Hindlimb muscle (tissue), 1 donor: ENCODE measurements at places on chromosomes 12 and 14. TPM values are rescaled to one million over a fixed set of nuclear protein-coding genes. Genes with fewer than 3 reads are reported as not detected.

GRCh38 chr12:40752011-40752410, 59.8 kb downstream of the CNTN1 start:
- DNase-seq: no peak

DNA sequence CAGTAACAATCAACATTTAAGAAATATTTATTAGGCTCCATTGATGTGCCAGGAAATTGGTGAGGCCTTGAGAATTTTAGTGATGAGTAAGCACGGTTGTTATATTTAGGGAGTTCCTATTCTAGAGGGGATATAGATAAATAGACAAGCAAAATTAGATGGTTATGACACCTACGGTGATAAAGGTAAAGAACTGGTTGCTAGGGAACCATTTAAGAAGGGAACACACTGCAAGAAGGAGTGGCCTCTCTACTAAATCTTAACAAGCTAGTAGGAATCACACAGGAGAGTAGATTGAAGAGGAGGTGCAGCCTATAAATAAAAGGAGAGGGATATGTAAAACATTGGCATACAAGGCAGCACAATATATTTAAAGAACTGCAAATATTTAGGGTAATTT, 155.2 kb downstream of the LRIG3 start:
- no peak for DNase-seq

- no peak for DNase-seq
Observed at GRCh38 chr12:131115766-131116467, 162.2 kb downstream of the ADGRD1 start.

DNA sequence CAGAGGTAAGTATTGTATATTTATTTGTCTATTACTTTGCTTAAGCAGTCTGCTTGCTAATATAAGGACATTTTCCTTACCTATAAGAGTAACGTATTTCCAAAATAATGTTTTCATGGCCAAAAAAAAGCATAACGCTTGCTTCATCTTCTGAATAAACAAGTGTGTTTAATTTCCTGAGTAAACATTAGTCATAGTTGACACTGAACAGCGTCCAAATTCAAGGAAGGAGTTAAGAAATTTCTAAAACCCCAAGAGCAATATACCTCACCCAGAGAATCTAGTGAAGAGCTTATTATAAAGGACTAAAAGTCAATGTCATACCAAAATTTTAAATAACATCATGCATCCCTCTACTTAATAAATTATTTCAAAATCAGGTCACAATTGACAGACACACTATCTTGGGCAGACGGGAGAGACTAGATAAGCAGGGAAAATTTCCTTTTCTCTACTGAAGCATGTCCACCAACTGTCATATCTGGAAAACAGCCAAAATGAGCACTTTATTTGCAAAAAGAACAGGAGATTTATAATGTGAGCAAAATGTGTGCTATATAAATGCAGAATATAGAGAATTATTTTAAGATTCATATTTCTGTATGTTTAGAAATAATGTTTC, 25.1 kb downstream of the ANKS1B start:
- DNase-seq: no peak

- DNase-seq: no peak
Observed at GRCh38 chr14:35821564-35822411, 4.3 kb upstream of the BRMS1L start.

GRCh38 chr12:100504804-100505203, 31.1 kb downstream of the NR1H4 start:
- DNase-seq: no peak

DNA sequence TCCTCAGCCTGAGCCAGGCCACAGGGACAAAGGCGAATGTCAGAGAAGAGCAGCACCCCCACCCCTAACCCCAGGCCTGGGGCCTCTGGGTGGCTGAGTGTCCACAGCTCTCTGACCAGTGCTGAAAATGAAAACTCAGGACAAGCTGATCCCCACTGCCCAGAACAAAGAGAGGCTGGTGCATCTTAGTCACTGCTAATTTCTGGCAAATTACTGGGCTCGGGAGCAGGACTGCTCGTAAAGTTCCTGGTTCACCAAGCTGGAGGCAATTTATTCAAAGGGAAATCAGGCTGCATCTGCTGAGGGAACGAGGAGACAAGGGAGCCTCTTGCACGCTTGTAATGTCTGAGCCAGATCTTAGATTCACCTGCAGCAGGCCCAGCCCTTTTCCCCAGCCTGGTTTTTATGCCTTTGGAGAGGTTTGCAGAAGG, 43.2 kb downstream of the CALM1 start:
- DNase-seq: no peak

DNA sequence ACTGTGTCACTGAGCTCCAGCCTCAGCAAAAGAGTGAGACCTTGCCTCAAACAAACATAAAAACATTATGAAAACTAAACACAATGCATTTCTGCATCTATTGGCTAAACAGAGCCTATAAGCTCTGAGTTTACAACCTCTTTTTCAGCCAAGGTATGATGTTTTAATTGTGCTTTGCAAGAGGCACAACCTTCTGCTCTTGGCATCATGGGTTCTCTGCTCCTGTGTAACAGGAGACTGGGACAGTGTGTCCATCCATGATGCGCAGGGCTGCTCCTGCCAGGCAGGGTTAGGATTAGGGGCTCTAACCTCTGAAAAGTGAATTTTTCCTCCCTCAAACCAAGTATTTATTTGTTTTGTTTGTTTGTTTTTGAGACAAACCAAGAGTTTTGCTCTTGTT, 5.0 kb upstream of the NFKBIA start:
- DNase-seq: no peak

DNA sequence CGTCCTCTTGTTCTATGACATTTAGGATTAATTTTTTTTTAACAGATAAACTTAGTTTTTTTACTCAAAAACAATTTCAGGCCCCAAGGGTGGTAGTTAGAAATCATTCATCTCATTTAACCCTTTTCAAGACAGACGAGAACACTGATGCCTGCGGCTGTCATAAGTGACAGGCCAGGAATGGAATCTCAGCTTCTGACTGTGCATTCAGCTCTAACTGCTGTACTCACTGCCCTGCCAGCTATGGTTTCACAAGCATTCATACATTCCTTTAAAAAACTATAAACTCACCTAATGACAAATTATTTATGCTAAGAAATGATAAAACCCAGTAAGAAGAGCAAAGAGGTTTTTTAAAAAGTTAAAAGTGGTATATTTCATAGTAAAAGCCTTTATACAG, 8.8 kb downstream of the DENND5B start:
- no peak for DNase-seq

DNA sequence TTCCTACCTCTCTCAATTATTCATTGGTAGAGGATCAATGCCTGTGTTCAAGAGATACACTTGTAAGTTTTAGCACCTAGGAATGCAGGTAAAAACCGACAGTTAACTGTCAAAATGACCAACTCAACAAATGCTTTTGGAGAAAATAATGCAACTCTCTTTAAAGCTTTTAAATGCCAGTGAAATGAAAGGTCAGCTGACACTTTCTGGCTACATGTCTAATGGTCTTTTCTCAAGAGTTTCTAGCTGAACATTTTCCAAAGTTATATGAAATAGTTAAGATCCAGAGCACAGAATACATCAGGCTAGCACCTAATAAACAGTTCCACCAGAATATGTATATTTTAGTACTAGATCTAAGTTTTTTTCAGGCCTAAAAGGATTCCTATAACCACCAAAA, 2.0 kb downstream of the CSRNP2 start:
- DNase-seq: no peak

GRCh38 chr12:6766651-6767349, 637 bp downstream of the PTMS start:
- peak; percentile 90 for DNase-seq

DNA sequence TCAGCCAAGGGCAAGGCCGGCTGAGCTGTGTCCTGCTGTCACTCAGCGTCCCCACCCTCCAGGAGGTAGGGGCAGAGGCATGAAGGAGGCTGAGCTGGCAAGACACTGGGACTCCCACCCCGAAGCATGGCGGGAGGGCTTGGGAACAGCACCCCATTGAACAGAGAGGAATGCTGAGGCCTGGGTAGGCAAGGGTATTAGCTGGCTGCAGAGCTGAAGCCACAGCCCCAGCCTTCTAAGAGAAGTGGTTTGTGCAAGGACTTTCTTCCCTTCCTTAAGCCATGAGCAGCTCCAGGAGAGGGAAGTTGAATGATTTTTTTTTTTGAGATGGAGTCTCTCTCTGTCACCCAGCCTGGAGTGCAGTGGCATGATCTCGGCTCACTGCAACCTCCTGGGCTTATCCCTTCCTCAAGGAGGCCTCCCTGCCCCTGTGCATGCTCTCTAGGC, 6.6 kb upstream of the CFAP73 start:
- DNase-seq: no peak

GRCh38 chr14:32574269-32574668, 245.2 kb downstream of the AKAP6 start:
- no peak for DNase-seq

GRCh38 chr14:20782280-20782890, 1.3 kb downstream of the RNASE6 start:
- DNase-seq: no peak

DNA sequence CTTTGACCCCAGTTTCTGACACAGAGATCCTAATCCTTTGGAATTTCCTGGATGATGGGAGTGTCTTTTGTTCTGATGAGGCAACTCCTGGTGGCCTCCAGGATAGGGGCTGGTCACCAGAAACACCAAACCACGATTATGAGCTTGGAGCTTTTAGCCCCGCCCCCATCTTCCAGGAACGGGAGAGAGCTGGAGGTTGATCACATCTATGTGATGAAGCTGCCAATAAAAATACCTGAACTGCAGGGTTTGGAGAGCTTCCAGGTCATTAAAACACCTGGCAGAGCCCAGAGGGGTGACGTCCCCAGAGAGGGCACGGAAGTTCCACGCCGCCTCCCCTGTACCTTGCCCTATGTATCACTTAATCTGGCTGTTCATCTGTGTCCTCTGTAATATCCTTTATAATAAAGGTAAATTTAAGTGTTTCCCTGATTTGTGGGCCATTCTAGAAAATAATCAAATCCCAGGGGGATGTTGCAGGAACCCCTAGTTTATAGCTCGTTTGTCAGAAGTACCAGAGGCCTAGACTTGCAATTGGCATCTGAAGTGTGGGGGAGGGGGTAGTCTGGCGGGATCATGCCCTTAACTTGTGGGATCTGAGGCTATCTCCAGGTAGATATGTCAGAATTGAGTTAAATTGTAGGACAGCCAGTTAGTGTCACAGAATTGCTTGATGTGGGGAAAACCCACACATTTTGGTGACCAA, 21.2 kb downstream of the APPL2 start:
- no peak for DNase-seq

DNA sequence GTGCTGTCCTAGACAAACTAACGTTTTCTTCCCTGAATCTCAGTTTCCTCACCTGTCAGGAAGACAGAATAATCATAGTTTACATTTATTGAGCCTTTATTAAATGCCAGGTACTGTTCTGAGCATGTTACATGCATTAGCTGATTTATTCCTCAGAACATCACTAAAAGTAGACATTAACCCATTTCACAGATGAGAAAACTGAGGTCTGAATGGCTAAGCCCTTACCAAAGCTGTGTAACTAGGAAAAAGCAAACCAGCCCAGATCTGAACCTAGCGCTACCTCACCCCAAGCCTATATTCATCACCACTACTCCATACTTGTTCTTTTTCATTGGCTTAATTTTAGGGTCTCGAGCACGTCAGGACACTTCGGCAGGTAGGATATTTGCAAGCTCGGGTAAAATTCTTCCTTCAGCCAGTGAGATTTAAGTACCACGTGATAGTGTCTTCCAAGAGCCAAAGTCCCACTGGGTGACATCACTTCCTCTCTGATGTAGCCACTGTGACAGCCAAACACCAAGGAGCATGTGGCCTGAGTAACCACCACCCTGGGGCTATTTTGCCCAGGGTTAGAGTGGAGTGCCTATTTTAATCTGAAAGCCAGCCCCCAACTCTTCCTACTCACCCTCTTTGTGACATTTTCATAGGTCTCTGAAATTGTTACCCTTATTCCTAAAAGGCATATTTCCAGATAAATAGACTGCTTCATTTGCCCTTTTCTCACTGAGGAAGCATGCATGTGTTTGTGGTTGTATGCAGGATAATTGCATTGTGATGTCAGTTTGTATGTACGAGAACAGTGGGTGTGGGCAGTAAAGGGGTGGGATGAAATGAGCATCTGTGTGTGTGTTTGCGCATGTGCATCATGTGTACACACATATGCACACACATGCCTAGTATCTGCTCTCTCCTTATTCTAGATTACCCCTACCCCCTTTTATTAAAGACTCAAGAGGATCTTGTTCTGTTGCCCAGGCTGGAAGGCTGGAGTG, 62.2 kb upstream of the WSCD2 start:
- DNase-seq: no peak

DNA sequence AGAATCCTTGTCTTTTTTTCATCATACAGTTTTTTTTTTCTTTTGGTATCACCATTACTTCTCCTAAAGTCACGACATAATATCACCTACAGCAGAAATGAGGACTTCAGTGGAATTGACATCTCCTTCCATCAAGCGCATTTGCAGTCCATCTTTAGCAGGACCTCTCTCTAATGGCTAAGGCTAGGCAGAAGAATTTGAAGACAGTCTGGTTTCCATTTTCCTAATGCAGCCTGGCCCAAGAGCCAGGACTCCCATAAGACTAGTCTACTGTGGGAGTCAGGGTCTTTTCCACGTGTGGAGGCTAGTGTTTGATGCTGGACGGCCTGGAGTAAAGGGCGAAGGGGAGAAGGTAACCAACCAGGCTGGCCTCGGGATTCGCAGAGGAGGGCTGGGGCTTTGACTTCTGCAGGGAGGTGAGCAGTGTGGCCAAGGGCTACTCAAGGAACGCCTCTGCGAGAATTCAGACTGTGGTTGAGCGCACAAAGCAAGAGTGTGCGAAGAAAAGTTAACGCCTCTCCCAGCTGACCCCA, 769 bp upstream of the ZNF740 start:
- DNase-seq: no peak

DNA sequence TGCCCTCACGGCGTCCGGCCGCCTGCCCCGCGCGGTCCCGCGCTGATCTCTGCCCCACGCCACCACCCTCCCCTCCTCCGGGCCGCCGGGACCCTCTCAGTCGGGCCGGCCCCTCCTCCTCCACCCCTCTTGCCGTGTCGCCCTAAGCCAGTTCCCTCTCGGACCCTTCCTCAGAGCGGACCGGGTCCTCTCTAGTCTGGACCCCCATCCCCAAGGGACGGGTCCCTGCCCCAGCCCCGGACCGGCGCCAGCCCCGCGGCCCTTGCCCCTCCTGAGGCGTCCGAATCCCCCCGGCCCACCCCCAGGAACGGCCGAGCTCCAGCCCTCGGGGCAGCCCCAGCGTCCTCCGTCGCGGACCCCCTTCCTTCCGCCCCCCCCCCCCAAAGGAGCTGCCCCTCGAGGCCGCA, 485 bp downstream of the PPP4R4 start:
- no peak for DNase-seq

DNA sequence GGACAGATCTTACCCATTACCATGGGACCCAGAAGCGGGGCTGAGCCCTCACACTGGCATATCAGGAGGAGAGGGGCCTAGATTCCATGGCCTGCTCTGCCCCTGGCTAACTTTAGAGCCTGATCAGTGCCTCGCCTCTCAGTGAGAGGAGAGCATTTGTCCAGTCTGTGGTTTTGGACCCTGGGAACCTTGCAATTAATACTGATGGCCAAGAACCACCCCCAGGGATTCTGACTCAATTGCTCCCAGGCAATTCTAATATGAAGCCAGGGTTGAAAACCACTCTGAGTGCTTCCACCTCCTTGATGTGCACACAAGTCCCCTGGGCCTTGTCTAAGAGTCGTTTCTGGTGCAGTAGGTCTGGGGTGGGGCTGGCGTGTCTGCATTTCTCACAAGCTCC, 67.7 kb downstream of the CALM1 start:
- DNase-seq: no peak

Gene MYL2
- 811 TPM for polyA plus RNA-seq

Gene ADAMTS20
- polyA plus RNA-seq: 0.72 TPM

Gene PPP1R12A
- polyA plus RNA-seq: 59.2 TPM

Gene GPR68
- polyA plus RNA-seq: 0.75 TPM

Gene ADCY6
- 40.6 TPM for polyA plus RNA-seq

Gene FOXG1
- polyA plus RNA-seq: not detected

Gene HOXC12
- polyA plus RNA-seq: 0.48 TPM

Gene NANOG
- polyA plus RNA-seq: 0.61 TPM

Gene TMEM52B
- polyA plus RNA-seq: 0.23 TPM
